ENCODE measurements at places on chromosomes 7 and 10. TPM values are rescaled to one million over a fixed set of nuclear protein-coding genes. Genes with fewer than 3 reads are reported as not detected.
A peak's percentile ranks its signal among the peaks of the same experiment; 100 is the strongest.

ZNF735 gene
- total RNA-seq, result not detected

SLC26A3 gene
- total RNA-seq, result 0.34 TPM

PTPRZ1 gene
- 0.05 TPM for total RNA-seq

ITPRID1 gene
- not detected for total RNA-seq

NRAP gene
- not detected for total RNA-seq

HMX2 gene
- not detected for total RNA-seq

TAS2R5 gene
- 0.21 TPM for total RNA-seq

ABCB1 gene
- total RNA-seq, result 4.4 TPM

DNA sequence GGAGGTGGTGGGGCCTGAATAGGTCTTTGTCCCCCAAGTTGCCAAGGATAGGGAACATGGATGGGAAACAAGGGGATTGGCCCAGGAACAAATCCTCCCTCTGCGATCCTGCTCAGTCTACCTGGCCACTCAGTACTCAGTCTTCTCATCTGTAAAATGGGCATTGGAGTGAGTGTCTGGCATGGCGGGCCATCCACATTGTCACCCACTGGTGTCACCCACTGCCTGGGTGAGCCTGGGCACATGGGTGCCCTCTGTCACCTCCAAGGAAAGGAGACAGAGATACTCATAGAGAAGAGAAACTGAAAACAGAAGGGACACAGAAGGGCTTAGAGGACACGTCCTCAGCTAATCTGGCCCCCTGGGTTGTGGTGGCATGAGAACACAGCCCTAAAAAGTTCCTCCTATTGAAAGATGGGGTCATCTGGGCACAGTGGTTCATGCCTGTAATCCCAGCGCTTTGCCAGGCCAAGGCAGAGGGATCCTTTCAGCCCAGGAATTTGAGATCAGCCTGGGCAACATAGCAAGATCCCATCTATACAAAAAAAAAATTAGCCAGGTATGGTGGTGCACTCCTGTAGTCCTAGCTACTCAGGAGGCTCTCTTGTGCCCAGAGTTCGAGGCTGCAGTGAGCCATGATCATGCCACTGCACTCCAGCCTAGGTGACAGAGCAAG lies 12.5 kb upstream of the TNRC18 start:
- peaks cover 7% of the 10 kb centered on the region for H3K4me1 ChIP-seq
- H3K4me3 ChIP-seq, result no peak overlapping the region
- H3K27ac ChIP-seq, result no peak overlapping the region
- no peaks in the 10 kb centered on the region for H3K27me3 ChIP-seq
- no peak for DNase-seq

- DNase-seq, result peak; percentile 31
- H3K4me1 ChIP-seq, result peaks cover 24% of the 10 kb centered on the region
- H3K27ac ChIP-seq, result no peak overlapping the region
- no peak overlapping the region for H3K4me3 ChIP-seq
- peaks cover 37% of the 10 kb centered on the region for H3K27me3 ChIP-seq
- H3K36me3 ChIP-seq, result no peaks in the 10 kb centered on the region
Measured at GRCh38 chr10:119005362-119006043, 24.0 kb upstream of the NANOS1 start.

- H3K36me3 ChIP-seq, result no peaks in the 10 kb centered on the region
- H3K4me3 ChIP-seq, result no peak overlapping the region
- peaks cover 6% of the 10 kb centered on the region for H3K4me1 ChIP-seq
- H3K27ac ChIP-seq, result no peak overlapping the region
- no peak for DNase-seq
Measured at GRCh38 chr7:1811850-1812508, 141.9 kb downstream of the ELFN1 start.

DNA sequence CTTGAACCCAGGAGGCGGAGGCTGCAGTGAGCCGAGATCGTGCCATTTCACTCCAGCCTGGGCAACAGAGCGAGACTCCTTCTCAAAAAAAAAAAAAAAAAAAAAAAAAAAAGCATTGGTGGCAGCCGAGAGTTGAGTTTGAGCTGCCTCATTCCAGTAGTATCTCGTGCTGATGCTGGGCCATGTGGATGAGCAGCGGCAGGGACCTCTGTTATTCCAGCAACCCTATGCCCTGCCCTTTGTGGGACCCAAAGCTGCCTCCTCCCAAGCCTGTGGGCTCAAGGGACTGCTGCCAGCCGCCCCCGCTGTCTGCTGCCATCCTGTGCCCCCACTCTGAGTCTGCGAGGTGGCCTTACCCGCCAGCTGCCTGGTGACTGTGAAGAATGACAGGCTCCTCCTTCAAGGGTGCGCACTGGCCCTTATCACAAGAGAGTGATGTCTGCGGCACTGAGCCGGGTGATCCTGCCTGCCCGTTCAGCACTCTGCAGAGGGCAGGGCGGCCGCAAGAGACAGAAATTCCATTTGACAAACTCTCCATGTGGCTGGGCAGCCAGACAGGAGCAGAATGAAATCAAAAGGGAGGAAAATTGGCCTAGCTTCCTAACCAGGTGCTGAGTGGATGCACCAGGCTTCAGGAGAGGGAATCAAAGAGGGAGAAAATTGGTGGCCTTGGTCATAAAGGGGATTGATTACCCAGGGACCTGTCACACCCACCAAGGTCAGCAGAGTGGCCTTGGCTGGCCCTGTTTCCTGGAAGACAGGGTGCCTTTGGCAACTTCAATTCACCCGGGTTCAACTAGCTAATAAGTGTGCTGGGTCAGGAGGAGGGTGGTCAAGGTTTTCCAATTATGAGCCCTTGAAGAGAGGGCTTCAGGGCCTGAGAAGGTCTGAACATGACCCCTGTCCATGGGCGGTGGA lies 65.3 kb upstream of the ZMIZ1 start:
- no peak overlapping the region for H3K4me3 ChIP-seq
- H3K4me1 ChIP-seq, result peaks cover 8% of the 10 kb centered on the region
- no peak for DNase-seq
- H3K36me3 ChIP-seq, result no peaks in the 10 kb centered on the region

DNA sequence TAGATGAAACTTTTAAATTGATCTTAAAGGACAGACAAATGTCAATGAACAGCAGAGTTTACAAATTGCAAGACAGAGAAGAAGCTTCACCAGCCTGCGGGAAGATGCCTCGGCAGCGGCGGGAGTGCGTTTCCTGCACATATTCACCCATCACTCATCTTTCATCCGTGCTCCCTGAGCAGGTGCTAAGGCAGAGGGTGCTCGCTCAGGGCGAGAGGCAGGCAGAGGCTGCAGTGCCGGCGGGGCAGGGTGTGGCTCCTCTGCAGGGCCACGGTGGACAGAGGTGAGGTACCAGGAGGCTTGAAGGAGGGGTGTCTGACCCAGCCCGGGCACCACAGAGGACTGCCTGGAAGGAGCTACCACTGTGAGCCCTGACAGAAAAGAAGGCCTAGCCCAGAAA lies 155.2 kb upstream of the PPP2R2D start:
- no peak overlapping the region for H3K27ac ChIP-seq
- no peaks in the 10 kb centered on the region for H3K36me3 ChIP-seq
- H3K4me3 ChIP-seq, result no peak overlapping the region

DNA sequence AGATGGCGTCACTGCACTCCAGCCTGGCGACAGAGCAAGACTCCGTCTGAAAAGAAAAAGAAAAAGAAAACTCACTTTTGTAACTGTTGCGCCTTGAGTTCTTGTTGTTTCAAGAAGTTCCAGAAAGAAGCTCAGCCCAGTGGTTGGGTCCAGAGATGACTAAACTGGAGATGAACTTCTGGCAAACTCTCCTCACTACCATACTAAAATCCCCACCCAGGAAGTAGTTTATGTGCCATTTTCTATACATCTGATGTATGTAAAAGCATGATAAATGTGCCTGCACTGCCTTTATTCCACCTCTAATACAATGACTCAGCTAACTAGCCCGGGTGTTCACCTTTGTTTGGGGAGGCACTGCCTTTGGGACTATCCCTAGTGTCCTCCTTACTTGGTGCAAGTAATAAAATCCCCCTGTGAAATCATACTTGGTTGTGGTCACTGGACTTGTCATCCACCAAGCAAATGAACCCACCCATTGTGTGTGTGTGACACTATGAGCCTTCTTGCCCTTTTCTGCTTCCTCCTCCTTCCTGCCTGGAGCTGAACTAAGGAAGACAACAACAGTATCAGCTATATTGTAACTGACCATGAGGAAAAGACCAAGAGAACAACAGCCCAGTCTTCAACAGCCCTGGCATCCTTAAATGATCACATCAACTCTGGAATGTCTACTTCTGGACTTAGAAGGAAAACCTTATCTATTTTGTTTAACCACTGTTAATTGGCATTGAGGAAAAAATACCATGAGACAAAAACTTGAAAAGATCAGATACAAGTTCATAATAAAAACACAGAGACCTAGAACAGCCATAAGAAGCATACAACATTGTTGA lies 33.6 kb downstream of the JMJD1C start:
- DNase-seq, result no peak
- H3K4me3 ChIP-seq, result peak overlapping the region; percentile 17
- peaks cover 13% of the 10 kb centered on the region for H3K36me3 ChIP-seq
- H3K27me3 ChIP-seq, result peaks cover 3% of the 10 kb centered on the region
- H3K27ac ChIP-seq, result peak overlapping the region; percentile 83

- H3K4me1 ChIP-seq, result no peaks in the 10 kb centered on the region
- peaks cover 14% of the 10 kb centered on the region for H3K27me3 ChIP-seq
- no peak for DNase-seq
- no peaks in the 10 kb centered on the region for H3K36me3 ChIP-seq
Measured at GRCh38 chr7:64869912-64870562, 33.0 kb upstream of the ZNF273 start.

DNA sequence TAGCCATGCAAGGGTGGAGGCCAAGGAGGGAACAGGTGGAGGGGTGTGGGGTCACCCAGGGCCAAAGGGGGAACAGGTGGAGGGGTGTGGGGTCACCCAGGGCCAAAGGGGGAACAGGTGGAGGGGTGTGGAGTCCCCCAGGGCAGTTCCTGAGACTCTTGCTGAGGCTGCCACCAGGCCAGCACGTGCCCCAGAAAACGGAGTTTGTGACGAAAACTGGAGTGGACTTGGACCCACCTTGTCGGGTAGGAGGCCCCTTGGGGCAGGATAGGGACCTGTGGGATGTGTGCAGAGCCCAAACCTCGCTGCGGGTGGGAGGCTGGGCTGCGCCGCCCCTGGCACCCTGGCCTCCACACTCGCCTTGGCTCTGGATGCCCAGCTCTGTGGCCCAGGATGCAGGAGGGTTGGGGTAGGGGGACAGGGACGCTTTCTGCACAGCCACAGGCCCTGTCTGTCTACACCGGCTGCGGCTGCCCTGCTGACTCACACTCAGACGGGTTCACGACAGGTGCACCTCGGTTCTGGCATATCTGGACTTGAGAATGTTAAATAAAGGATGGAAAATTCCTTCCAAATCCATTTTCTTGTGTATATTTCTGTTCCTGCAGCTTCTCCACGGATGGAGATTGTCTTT lies 562 bp upstream of the ADGRA1 start:
- H3K4me3 ChIP-seq, result no peak overlapping the region
- H3K27me3 ChIP-seq, result peaks cover 19% of the 10 kb centered on the region
- no peaks in the 10 kb centered on the region for H3K4me1 ChIP-seq
- no peaks in the 10 kb centered on the region for H3K36me3 ChIP-seq
- no peak overlapping the region for H3K27ac ChIP-seq
- DNase-seq, result no peak

DNA sequence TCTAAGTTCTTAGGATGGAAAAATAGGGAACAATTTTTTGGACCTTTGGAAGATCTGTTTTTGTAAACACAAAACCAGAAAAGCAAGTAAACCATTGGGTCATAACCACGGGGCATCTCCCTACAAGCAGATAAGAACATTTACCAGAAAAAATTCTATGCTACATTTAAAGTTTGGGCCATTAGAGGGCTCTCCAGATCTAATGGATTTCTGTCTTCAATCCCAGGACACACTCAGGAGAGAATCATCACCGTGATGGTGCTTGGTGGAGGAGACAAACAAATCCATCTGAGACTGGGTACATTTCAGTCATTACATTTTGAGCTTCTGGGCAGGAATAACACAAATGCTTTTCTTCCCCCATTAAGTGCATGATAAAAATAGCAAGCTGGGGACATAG lies 178.4 kb upstream of the TARP start:
- no peaks in the 10 kb centered on the region for H3K36me3 ChIP-seq
- DNase-seq, result peak; percentile 50

DNA sequence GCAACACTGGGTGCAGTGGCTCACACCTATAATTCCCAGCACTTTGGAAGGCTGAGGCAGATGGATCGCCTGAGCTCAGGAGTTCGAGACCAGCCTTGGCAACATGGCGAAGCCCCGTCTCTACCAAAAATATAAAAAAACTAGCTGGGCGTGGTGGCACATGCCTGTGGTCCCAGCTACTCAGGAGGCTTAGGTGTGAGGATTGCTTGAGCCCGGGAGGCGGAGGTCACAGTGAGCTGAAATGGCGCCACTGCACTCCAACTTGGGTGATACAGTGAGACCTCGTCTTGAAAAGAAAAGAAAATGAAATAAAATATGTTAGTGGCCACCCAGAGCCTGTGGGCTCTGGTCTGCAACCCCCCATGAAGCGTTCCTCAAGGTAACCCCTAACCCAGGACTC lies 13.3 kb downstream of the ITPRIP start:
- H3K27ac ChIP-seq, result peak overlapping the region; percentile 98
- H3K4me1 ChIP-seq, result peaks cover 89% of the 10 kb centered on the region
- peaks cover 49% of the 10 kb centered on the region for H3K27me3 ChIP-seq
- peaks cover 13% of the 10 kb centered on the region for H3K36me3 ChIP-seq
- no peak for DNase-seq
- H3K4me3 ChIP-seq, result no peak overlapping the region

- peak overlapping the region; percentile 97 for H3K4me3 ChIP-seq
- H3K4me1 ChIP-seq, result peaks cover 33% of the 10 kb centered on the region
- DNase-seq, result no peak
Measured at GRCh38 chr10:22315455-22316285, 518 bp upstream of the COMMD3 start.

DNA sequence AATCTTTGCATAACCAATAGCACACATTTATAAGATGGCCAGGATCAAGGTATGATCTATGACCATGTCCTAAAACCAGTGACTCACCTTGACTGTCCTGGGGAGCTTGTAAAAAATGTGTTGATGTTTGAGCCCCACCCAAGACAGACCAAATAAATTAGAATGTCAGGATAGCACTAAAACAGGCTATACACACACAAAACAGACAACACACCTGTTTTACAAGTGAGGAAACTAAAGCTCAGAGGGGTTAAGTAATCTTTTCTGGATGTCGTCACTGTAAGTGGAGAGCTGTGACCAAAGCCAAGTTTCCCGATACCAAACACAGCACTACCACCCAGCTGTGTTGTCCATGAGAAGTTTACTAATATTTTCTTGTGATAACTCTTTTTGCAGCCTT lies 84.5 kb downstream of the AVL9 start:
- no peak for DNase-seq
- no peaks in the 10 kb centered on the region for H3K27me3 ChIP-seq
- H3K36me3 ChIP-seq, result peaks cover 41% of the 10 kb centered on the region

GRCh38 chr7:23443974-23444373 lies 26.3 kb downstream of the IGF2BP3 start:
- H3K36me3 ChIP-seq, result peaks cover 4% of the 10 kb centered on the region
- H3K27me3 ChIP-seq, result no peaks in the 10 kb centered on the region
- peaks cover 10% of the 10 kb centered on the region for H3K4me1 ChIP-seq
- no peak for DNase-seq
- no peak overlapping the region for H3K27ac ChIP-seq

DNA sequence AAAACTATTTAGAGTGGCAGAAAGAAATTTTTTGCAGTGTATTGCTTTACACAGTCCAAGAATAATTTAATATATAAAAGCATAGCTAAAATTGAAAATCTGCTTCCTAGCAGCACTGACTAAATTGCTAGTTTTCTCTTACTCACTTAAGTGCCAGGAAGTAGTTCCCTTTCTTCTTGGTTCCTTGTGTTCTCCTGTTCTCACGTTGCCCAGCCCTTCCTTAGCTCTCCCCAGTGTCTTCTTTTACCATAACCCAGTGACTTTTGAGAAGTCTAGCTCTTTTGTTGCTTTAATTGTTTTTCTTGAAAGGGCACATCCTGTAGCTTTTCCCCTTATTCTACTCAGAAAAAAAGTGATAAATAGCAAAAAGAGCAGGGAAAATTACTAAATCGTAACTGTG lies 215.5 kb downstream of the THSD7A start:
- no peak overlapping the region for H3K4me3 ChIP-seq
- no peaks in the 10 kb centered on the region for H3K4me1 ChIP-seq
- H3K27me3 ChIP-seq, result no peaks in the 10 kb centered on the region
- no peak overlapping the region for H3K27ac ChIP-seq

Data from HFFc6 (cell line).